ENCODE measurements at places on chromosomes 6 and 20. TPM values are rescaled to one million over a fixed set of nuclear protein-coding genes. Genes with fewer than 3 reads are reported as not detected.

DNA sequence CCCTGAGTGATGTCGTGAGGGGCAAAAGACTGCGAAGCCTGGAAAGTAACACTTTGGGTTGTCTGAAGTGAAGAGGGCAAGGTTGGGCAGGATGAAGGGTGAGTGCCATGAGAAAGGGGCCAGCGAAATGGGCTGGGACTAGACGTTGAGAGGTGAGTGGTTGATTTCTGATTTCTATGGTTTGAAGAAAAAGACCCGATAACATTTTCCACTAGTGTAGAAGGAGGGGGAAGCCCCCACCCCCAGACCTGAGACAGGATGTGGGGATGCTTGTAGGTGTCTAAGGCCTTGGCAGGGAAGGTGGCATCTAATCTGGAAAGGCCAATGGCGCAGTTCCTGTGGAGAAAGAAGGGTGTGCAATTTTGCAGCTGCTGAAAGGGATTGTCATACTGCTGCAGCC, 25.3 kb upstream of the KIF3B start:
- no peaks in the 10 kb centered on the region for H3K27me3 ChIP-seq
- DNase-seq = no peak
- no peak overlapping the region for H3K4me3 ChIP-seq
- H3K36me3 ChIP-seq = no peaks in the 10 kb centered on the region
- H3K27ac ChIP-seq = no peak overlapping the region
- no peaks in the 10 kb centered on the region for H3K4me1 ChIP-seq

DNA sequence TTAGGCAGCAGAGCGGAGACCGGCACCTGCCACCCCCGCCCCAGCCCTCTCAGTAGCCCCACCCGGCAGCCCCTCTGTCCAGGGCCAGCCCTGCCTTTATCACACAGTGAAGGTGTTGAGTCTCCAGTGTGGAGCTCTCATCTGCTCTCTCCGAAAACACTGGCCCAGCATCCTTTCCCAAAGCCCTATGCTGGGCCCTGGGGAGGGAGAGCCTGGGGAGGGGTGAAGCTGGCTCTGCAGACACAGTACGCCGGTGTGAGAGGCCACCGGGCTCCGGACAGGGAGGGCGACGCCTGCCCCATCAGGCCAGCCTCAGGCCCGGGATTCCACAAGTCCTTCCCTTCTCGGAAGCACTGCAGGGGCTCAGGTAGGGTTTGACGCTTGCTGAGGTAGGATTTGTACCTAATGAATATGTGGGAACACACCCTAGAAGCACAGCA, 186.9 kb downstream of the ERMARD start:
- no peak for DNase-seq
- no peak overlapping the region for H3K4me3 ChIP-seq
- no peaks in the 10 kb centered on the region for H3K36me3 ChIP-seq
- H3K4me1 ChIP-seq = peaks cover 16% of the 10 kb centered on the region
- H3K27ac ChIP-seq = no peak overlapping the region

DNA sequence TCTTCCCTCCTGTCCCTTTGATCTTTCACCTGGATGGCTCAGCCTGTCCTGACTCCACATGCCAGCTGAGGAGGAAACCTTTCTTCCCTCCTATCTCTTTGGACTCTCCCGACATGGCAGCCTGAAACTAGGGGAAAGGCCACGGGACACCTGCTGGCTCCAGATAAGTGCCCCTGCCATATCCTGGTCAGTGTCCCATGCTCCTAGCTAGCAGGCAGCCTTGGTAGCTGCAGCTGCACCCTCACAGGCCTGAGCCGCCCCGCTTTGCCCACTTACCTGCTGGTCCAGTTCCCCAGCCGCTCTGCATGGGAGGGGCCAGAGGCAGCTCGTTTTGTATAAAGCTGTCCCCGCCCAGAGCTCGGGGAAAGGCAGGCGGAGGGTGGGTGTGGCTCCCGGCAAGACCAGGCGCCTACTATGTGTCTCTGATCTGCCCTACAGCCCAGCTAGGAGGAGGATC, 7.4 kb upstream of the SLC52A3 start:
- H3K27me3 ChIP-seq = peaks cover 5% of the 10 kb centered on the region
- no peaks in the 10 kb centered on the region for H3K36me3 ChIP-seq
- H3K4me1 ChIP-seq = no peaks in the 10 kb centered on the region
- no peak overlapping the region for H3K27ac ChIP-seq
- no peak overlapping the region for H3K4me3 ChIP-seq

- peaks cover 9% of the 10 kb centered on the region for H3K36me3 ChIP-seq
- peaks cover 66% of the 10 kb centered on the region for H3K4me1 ChIP-seq
- no peaks in the 10 kb centered on the region for H3K27me3 ChIP-seq
These were observed 5.5 kb downstream of the ELMO2 start for GRCh38 chr20:46400828-46401477.

The C20orf202 gene
- 0.59 TPM for total RNA-seq

The DEFB132 gene
- not detected for total RNA-seq

Measured in tibial nerve (tissue), 4 donors.